ENCODE measurements at places on chromosomes 6 and 20.

DNA sequence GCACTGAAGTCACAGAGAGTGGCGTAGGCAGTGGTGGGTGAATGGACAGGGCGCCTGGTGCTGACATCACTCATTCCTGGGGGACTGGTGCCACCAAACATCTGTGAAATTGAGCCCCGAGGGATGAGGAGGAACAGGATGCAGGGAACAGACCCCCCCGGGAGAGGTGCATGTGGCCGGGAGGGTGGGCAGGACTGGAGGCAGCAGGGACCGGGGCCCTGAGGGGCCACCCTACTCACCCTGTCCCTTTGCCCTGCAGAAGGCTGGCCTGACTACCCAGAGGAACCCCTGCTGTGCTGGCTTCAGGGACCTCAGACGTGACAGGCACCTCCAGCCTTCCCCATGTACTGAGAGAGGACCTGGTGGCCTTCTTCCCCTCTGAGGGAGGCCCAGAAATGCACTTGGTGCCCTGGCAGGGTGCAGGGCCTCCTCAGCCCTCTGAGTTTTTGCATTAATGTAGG lies 25.1 kb downstream of the SYNDIG1 start:
- DNase-seq, result no peak

GRCh38 chr6:55011034-55011433 lies 163.3 kb upstream of the HCRTR2 start:
- DNase-seq, result no peak

GRCh38 chr6:33414592-33415271 lies 3.2 kb downstream of the CUTA start:
- no peak for DNase-seq

- no peak for DNase-seq
Measured at GRCh38 chr6:163818719-163819118, 404.2 kb downstream of the QKI start.

DNA sequence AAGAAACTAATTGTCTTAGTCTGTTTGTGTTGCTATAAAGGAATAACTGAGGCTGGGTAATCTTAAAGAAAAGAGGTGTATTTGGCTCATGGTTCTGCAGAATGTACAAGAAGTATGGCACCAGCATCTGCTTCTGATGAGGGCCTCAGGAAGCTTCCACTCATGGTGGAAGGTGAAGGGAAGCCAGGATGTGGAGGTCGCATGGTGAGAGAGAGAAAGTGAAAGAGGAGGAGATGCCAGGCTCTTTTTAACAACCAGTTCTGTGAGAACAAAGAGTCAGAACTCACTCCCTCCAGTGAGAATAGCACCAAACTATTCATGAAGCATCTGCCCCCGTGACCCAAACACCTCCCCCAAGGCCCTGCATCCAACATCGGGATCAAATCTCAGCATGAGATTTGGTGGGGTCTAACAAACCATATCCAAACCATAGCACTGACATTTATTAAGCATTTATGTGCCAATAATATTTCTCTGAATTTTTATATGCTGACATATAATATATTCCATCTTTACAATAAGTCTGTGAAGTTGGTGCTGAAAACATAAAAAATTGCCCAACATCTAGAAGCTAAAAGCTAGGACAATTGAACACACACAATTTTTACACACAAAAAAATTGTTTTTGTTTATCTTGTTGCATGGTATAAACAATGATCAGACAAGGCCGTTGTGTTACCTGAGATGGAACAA lies 29.2 kb upstream of the BTN3A2 start:
- no peak for DNase-seq

- DNase-seq, result no peak
Measured at GRCh38 chr6:90715093-90715655, 128.3 kb upstream of the MAP3K7 start.
